ENCODE measurements at places on chromosomes 2 and 18.

GRCh38 chr18:12904012-12904516, 20.0 kb upstream of the PTPN2 start:
- DNase-seq, result peak; percentile 41

DNA sequence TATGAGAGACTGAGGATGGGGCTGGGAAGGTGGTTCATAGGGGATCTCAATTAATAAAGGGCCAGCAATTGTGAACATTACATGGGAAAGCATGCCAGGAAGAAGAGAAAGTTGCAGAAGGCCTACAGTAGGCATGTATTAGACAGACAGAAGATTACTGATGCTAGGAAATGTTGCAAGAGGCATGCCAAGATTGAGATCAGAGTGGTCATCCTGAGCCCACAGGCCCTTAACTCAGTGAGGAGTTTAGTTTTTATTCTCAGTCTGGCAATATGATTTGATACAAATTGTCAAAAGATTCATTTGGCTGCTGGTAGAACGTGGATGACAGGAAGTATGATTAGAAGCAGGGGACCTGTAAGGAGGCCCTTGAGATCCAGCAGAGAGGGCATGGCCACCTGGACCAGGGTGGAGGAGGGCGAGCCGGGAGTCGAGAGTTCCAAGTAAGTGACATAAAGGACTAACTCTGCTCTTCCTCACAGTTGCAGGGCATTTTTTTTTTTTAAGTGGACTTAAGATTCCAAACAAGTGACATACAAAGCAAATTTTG, 54.9 kb downstream of the EPHA4 start:
- no peak for DNase-seq

DNA sequence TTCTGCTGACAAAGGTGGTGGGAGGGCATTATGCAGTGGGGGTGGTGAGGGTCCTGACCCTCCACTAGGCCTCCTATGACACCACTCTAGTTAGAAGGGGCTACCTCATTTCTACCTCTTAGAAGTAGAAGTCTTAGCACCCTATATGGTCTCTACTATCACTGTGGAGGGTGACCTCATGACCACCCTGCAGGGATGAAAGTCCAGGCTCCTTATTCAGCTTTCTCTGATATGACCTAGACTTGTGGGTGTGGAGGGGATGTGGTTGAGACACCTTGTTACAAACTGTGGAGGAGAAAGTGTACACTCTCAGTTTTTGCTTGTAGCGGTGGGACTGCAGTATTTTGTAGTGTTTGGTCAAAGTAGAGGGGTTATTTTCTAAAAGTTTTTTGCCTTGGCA, 18.6 kb downstream of the TMEM182 start:
- no peak for DNase-seq

- DNase-seq, result peak; percentile 98
These were observed 60.8 kb downstream of the MBP start for GRCh38 chr18:77071711-77072292.

DNA sequence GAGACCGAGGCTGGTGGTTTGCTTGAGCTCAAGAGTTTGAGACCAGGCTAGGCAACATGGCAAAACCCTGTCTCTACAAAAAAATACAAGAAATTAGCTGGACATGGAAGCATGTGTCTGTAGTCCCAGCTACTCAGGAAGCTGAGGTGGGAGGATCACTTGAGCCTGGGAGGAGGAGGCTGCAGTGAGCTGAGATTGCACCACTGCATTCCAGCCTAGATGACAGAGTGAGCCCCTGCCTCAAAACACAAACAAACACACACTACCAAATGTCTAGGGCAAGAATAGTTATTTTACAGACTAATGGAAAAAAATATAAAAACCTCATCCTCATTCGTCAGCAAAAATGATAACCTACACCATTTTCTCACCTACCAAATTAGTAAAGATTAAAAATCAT, 15.3 kb downstream of the BUB1 start:
- DNase-seq, result peak; percentile 45

GRCh38 chr2:241110089-241110606, 8.1 kb upstream of the MTERF4 start:
- no peak for DNase-seq

- peak; percentile 82 for DNase-seq
These were observed at the start of gene CABYR for GRCh38 chr18:24138789-24139616. CABYR (plus strand) TSS chr18:24139062; CDS start chr18:24143115, 4,053 bp downstream.

Measured in fibroblast of villous mesenchyme (primary cell).